CD4-positive, alpha-beta T cell treated with Interleukin-12 subunit alpha and Interleukin-12 subunit beta, for 1 hour (primary cell): ENCODE measurements at places on chromosomes 6 and 20.

GRCh38 chr20:41497186-41497895 is 120.8 kb downstream of the CHD6 start:
- DNase-seq = no peak

DNA sequence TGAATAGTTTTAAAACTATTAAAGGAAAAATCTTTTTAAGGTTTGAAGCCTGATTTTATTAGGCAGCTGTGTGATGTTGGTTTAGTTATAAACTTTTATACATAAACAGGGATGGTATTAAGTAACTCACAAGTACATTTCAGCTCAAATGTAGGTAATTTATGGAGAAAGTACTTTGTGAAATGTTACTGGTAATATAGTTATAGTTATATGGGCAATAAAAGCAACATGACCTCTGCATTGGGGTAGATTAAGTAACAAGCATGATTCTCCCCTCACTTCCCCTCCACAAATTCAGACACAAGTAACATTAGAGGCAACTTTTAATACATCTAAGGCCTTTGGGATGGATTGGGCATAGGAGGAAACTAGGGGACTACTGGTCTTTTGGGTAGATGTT is 154.3 kb upstream of the ID4 start:
- no peak for DNase-seq

DNA sequence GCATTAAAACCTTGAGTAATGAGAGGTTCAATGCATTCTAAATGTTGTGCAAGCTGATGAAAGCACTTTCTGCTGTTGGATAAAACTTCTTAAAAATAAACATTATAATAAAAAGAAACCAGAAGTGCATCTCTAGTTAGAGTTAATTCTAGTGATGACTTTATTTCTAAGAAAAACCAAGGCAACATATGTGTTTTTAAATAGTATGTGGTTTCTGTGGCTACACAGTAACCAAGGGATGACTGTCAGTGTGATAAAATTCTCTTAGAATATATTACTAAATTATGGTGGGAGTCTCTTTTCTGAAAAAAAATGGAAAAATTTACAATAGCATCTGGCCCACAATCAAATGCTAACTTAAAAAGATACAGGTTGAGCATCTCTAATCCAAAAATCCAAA is 117.0 kb downstream of the ME1 start:
- no peak for DNase-seq

- no peak for DNase-seq
Measured at GRCh38 chr20:22346716-22347115, 237.7 kb downstream of the FOXA2 start.

GRCh38 chr20:41030531-41031242 is 2.1 kb downstream of the TOP1 start:
- DNase-seq = no peak

DNA sequence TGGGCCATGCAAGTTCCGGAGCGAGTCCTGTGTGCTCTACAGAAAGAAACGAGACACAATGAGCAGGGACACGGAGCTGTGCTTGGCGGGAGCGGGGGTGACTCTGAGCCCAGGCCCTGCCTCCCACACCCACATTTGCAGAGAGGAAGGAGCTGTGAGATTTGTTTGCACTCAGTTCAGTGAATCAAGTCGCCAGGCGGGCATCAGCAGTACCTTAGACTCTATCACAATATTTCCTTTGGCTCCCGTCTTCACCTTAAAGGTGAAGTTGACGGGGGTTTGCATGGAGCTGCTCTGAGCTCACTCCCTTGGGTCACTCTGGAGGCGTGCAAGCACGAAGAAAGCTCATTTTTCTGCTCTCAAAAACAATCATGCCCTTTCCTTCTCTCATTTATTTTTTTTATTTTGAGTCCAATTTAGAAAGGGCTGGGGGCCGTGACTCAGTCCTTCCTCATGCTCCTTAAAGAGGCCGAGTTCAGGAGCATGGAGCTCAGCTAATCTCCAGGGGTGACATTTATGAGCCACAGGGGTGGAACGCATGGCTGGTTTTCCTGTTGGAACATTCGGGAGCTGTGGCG is 188.2 kb downstream of the NFATC2 start:
- no peak for DNase-seq

DNA sequence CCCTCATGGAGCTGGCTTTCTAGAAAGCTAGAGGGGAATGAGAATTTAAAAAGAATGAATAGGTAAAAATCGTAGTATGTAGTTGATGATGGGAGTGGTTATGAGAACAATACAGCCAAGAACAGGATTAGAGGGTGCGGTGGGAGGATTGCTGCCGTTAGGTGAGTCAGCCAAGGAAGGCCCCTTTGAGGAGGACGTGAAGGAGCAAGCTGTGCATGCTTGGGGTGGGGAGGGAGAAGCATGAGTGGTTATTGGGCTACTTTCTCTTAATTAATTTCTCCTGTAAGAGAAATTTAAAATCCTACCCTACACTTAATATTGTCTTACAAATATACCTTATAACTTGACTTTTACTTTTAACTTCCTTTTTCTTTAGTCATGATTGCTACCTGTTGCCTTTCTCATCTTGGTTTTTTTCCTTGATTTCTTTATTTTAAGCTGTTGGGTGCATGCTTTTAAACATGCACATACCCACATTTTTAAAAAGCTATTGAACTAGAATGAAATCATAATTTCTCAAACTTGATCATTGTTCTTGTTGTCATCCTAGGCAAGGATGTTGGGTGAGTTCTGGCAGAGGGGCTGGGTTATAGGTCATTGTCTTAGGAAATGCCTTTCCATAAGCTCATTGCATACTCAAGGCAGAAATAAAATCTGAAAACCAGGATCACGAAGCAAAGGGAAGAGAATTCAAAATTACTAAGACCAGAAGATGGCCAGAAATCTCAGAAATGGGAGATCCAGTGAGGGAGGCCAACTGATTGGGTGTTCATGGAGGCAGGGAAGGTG is 114.5 kb downstream of the TCP11 start:
- DNase-seq = no peak

- DNase-seq = no peak
Measured at GRCh38 chr6:112482373-112482772, 135.2 kb downstream of the RFPL4B start.

DNA sequence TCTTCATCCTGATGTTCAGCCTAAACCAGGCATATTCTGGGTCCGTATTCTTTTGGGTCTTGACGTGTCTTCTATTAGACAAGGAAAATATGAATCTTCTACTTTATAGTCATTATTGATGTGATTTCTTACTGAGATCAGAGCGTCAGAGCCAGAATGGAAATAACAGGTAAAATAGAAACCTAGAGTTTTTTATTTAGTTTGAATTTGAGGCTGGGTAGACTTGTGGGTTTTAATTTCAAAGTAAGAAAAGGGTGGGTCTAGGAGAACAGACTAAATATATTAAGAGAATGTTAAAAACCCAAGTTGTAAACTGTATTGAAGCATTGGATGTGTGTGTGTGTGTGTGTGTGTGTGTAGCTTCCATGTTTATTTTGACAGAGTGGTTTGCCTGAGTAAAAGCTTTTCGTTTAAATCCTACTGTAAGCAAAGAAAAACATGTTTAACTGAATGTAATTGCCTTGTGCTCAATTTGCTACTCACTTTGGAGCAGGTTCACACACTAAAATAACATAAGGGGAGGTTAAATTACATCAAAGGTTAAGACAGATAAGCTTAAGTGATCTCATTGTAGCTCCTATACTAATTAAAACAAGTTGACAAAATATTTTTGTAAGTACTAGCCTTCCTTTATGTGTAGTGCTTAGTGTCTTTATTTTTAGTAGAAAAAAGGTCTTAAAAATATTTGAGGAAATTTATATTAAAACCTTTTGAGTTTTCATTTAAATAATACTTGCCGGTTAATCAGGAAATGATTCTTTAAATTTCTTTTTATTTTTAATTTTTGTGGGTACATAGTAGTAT is 17.4 kb downstream of the HECA start:
- DNase-seq = no peak
